ENCODE measurements at places on chromosomes 2 and 18. TPM values are rescaled to one million over a fixed set of nuclear protein-coding genes. Genes with fewer than 3 reads are reported as not detected.
A peak's percentile ranks its signal among the peaks of the same experiment; 100 is the strongest.

Gene HAUS1
- total RNA-seq = 46.7 TPM

Gene CYTIP
- 5.9 TPM for total RNA-seq

Gene MREG
- 14.8 TPM for total RNA-seq

Gene DGKD
- 13.5 TPM for total RNA-seq

Gene ABCG8
- not detected for total RNA-seq

Gene GAD1
- total RNA-seq = 8.6 TPM

Gene TNS1
- 2.6 TPM for total RNA-seq

GRCh38 chr2:1793868-1794445 is 49.6 kb upstream of the PXDN start:
- no peak for DNase-seq

DNA sequence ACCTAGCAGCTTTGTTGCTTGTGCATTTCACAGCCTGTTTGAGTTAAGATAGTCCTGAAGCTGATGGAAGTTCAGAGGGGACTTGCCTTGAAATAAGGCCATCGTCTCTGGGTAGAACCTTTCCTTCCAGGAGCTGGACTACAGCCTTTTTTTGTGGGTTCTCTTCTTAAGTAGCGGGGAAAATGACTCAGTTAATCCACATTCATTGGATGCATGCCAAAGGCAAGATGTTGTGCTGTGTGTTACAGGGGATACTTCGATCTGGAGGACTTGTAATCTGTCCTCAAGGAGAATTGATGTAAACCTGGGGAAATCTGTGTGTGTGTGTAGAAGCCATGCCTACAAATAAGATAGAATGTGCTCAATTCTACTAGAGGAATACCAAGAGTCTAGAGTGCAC is 46.8 kb downstream of the RPIA start:
- peak; percentile 20 for DNase-seq

DNA sequence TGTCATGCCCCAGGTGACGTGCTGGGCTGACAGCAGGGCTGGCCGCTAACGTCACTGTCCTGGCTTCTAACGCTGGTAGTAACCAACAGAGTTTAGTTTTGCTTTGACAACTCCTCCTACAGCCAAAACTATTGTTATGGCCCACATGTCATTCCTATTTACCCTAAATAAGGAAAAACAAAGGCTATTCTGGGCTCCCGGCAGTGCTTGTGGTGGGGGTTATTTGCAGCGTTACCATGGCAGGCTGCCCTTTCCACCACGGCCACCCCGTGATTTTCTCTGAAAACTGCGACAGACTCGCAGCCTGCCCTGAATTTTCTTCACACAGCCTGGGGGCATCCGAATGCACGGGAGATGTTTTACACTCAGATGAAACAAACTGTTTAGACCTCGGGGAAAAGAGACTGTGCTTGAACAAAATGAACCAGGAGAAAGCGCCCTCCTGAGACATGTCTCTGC is 115.2 kb downstream of the FAM210A start:
- DNase-seq = no peak

GRCh38 chr2:69620870-69621269 is 22.7 kb downstream of the AAK1 start:
- DNase-seq = no peak

- no peak for DNase-seq
Observed at GRCh38 chr2:230435431-230435830, 19.4 kb downstream of the SP100 start.

- no peak for DNase-seq
Observed at GRCh38 chr2:15507061-15507460, 54.1 kb downstream of the NBAS start.

- no peak for DNase-seq
Observed at GRCh38 chr2:131153529-131153928, 48.4 kb downstream of the PLEKHB2 start.

DNA sequence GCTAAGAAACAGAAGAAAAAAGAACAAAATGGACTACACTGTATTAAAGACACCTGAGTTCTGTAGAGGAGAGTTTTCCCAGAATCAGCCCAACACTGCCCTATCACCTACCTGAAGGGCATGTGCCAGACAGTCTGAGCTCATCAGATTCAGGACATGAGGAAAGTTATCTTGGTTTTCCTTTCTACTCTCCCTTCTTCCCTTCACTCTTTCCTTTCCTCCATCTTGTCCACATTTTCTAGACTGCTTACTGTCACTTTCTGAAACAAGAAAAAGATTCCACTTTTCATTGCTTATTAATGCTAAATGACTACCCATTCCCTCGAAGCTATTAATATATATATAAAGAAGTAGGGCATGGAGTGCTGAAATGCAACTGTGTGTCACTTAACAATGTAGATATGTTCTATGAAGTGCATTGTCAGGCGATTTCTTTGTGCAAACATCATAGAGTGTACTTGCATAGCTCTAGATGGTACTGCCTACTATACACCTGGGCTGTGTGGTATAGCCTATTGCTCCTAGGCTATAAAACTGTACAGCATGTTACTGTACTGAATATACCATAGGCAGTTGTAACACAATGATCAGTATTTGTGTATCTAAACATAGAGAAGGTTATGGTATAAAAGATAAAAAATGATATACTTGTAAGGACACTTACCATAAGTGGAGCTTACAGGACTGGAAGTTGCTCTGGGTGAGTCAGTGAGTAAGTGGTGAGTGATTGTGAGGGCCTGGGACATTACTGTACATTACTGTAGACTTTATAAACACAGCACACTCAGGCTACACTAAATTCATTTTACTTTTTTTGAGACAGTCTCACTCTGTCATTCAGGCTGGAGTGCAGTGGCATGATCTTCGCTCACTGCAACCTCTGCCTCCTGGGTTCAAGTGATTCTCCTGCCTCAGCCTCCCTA is 145.5 kb upstream of the ITGA6 start:
- DNase-seq = peak; percentile 68

DNA sequence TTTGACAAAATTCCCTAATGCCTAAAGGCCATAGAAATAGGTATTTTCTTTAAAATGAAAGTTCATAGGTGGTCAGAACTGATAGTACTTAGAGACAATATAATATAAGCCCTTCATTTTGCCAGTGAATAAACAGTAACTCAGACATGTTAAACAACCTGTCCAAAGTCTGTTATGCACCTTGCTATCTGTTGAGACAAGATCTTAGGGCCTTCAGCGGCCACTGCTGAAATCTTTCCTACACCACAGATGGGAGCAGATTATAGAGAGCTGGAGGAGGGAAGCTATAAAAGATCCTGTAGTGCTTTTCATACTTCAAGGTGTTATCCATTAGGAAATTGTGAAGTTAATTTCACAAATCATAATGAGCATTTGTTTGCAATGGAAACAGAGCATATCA is 13.8 kb downstream of the CERKL start:
- no peak for DNase-seq

DNA sequence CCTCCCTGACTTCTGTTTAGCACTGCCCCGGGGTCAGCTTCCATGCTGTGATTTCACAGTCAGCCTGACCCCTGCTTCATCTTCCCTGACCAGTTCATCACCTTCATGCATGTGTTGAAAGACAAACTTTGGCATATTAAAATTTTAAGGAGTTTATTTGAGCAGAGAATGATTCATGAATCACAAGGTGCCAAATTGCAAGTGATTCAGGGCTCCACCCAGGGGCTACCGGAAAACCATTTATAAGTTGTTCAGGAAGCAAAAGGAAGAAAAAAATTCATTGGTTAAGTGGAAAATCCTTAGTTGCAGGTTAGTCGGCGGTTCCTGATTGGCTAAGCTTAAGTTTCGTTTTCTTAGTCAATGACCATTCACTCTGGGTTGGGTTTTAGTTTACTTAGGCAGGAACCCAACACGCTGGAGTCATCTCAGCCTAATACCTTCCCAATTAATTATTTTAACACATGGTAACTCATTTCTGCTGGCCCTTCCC is 10.6 kb downstream of the IL1F10 start:
- peak; percentile 84 for DNase-seq

DNA sequence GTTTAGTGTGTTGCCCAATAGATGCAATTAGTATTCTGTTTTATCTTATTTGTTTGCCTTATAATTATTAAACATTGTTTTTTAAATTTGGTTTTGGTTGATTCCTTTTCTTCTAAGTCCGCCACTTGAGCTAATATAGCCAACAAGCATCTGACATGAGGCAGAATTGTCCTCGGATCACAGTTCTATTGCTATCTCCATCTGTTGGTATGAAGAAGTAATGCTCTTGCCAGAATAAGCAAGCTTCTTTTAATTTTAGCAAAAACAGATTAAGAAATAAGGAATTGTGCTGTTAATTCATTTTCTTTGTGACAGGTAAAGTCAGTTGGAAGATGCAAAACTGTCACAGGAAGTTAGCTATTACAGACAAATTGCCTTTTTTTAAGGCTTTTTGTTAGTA is 54.3 kb downstream of the R3HDM1 start:
- no peak for DNase-seq

DNA sequence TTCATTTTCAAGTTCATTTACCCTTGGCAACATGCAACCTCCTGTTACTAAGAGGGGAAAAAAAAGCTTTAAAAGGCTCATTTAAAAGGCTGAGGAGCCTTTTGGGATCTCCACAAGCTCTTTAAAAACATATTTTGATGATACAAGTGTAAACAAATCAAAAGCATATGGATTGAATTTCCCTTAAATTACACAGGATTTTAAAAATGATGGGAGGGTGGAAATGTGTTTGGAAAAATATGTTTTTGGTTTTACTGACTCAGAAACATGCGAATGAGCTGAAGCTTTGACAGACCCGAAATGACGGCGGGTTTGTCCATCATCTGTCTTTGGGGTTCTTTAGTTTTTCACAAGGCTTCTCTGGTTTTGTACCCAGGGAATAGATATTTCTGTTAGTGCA is 180.6 kb upstream of the CCDC68 start:
- no peak for DNase-seq

DNA sequence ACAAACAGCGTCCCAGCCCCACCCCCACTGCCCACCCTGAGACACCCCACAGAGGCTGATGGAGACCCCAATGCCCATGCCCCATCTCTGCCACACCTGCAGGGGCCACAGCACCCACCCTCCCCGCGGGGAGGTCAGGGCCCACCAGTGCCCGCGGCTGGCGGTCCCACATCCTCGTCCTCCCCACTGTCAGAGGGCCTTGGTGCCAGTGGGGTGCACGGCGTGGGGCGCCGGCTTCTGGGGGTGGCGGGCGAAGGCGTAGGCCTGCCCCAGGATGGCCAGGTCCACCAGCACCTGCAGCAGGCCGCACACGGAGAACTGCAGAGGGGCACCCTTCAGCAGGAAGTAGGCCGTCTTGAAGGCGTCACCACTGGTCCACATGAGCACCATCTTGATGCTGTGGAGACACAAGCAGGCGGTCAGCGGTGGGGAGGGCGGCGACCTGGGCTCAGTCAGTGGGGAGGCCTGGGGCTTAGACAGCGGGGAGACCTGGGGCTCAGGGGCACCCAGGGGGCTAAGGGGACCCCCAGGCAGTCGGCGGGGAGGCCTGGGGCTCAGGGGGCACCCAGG is 47.6 kb downstream of the SLC66A2 start:
- DNase-seq = no peak

DNA sequence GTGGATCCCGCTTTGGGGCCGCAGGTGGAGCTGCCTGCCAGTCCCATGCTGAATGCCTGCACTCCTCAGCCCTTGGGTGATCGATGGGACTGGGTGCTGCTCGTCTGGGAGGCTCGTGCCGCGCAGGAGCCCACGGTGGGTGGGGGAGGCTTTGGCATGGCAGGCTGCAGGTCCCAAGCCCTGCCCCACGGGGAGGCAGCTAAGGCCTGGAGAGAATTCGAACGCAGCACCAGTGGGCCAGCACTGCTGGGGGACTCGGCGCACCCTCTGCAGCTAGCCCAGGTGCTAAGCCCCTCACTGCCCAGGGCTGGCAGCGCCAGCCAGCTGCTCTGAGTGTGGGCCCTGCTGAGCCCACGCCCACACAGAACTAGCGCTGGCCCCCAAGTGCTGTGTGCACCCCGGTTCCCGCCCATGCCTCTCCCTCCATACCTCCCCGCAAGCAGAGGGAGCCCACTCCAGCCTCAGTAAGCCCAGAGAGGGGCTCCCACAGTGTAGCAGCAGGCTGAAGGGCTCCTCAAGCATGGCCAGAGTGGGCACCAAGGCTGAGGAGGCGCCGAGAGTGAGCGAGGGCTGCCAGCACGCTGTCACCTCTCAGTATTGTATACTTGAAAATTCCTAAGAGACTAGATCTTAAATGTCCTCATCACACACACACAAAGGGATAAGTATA is 1654.2 kb upstream of the SLC39A10 start:
- DNase-seq = no peak

- no peak for DNase-seq
Observed at GRCh38 chr2:14751581-14751980, 119.1 kb downstream of the LRATD1 start.

GRCh38 chr2:163370169-163370886 is 365.5 kb downstream of the FIGN start:
- DNase-seq = peak; percentile 40

- DNase-seq = no peak
Observed at GRCh38 chr2:14445670-14446069, 186.8 kb upstream of the LRATD1 start.

GRCh38 chr2:113068249-113068648 is 479 bp downstream of the IL1F10 start:
- DNase-seq = no peak

GRCh38 chr2:64485961-64486360 is 32.0 kb downstream of the LGALSL start:
- DNase-seq = no peak

Measured in Daoy (cell line).